ENCODE measurements at places on chromosomes 1 and 21. TPM values are rescaled to one million over a fixed set of nuclear protein-coding genes. Genes with fewer than 3 reads are reported as not detected.

The PRAMEF1 gene
- not detected for total RNA-seq

The NID1 gene
- total RNA-seq: 8.8 TPM

The PLEKHN1 gene
- total RNA-seq: 0.61 TPM

The FCRL6 gene
- not detected for total RNA-seq

The DRAXIN gene
- total RNA-seq: 0.05 TPM

DNA sequence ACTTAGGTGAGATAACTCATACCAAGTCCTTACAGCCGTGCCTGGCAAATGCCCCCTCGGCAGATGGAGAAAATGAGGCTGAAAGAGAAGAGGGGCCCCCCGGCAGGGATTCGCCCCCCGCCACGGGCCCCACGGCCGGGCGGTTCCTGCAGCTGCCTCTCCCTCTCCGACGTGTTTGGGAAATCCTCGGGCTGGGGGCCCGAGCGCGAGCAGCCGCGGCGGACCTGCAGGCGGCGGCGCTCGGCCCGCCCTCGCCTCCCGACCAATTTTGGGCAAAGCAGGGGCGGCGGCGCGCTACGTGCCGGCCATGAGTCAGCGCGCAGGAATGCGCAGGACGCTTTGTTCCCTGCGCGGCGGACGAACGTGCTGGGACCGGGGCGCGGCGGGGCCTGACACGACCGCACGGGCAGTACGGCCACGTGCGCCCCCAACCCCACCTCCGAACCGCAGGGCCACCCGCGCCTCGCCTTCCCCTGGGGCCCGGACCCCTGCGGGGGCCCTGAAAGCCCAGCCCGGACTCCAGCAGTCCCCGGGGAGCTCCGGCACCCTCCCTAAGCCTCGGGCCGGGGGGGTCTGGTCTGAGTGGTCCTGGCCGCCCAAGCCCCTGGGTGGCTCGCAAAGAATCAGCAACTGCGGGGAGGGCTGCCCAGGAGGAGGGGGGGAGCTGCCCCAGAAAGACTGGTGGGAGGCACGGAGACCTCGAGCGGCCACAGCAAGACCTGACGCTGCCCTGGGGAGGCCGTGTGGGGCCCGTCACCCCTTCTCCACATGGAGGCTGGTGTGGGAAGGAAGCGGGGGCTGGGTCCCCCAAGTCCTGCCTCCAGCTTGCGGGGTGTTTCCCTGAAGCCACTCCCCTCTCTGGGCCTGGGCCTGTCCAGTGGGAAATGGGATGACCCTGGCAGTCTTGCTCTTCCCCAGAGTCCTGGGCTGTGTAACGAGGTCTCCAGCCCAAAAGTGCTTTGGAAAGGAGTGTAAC is 11.9 kb upstream of the EDN2 start:
- DNase-seq: peak; percentile 80

- DNase-seq: no peak
Measured at GRCh38 chr1:152546704-152547103, 19.9 kb downstream of the LCE3E start.

- DNase-seq: no peak
Measured at GRCh38 chr1:7393136-7393535, 378.0 kb upstream of the VAMP3 start.

GRCh38 chr1:3275471-3276340 is 178.8 kb upstream of the ARHGEF16 start:
- DNase-seq: no peak

GRCh38 chr1:177307771-177308170 is 137.0 kb downstream of the BRINP2 start:
- no peak for DNase-seq

DNA sequence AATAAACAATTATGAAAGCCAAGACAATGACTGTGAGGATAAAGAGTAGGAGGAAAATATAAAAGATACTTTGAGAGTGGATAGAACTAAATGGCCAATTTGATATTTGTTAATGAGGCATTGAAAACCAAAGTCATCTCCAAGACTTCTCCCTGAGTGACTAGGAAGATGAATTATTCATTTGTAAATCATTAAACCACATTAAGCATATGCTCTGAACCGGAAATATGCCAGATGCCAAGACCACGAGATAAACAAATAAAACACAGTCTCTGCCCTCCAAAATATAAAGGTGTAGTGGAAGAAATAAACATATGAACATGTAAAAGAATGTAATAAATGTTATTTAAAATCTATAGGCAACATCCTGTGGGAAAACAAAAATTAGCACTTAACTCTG is 78.8 kb downstream of the MRPL39 start:
- no peak for DNase-seq

GRCh38 chr1:45669859-45670655 is 16.3 kb downstream of the GPBP1L1 start:
- DNase-seq: no peak

DNA sequence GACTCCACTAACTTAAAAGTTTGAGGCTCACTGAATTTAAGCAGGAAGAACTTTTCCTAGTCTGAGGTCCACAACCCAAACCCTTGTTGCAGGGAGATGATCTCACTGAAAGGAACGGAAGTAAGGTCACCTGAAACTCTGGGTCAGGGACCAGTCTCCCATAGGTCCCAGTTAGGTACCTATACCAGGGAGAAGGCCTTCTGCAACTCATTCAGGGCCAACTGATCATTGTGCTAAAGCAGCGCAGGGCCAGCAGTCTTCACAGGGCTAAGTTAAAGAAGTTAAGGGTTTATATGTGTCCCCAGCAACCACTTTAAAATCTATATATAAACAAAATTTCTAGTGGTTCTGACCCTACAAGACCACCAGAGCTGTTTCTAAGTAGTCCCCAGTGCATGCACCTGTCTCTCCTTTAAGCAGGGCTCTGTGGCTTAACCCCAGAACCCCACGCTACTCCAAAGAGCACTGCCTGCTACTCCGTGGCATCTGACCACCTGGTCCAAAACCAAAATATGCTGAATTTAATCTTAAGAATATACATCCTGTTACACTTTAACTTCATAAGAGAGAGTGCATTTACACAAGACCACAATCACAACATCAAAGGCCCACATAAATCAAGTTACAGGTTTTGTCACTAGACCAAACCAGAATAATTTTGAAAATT is 2.8 kb downstream of the SRSF10 start:
- no peak for DNase-seq

DNA sequence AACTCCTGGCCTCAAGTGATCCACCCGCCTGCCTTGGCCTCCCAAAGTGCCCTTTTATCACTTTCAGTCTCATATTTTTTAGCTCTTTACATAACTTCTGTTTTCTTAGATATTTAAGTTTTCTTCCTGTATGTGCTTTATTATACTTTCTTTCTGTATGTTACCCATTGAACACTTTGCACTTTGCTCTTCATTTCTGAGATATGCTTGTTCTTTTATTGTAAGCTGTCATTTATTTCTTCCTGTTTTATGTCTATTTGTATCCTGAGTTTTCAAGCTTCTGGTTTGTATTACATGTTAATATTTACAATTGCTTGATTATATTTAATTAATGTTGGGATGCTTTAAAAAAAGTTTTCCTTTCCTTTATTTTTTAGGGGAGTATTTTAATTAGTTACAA is 35.7 kb downstream of the ZSCAN20 start:
- DNase-seq: no peak

DNA sequence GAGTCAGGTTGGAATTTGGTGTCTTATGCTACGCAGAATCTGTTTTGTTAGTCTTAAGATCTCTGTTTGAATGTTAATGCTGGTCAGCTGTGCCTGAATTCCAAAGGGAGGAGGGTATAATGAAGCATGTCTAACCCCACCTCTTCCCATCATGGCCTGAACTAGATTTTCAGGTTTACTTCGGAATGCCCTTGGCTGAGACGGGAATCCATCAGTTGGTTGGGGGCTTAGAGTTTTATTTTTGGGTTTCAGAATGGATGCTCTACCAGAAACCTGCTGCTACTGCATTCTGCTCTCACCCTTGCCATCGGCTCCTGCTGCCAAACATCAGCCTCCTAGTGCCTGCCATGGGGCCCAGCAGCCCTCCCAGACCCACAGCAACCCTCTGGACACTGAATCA is 24.1 kb upstream of the ETV3 start:
- DNase-seq: no peak

DNA sequence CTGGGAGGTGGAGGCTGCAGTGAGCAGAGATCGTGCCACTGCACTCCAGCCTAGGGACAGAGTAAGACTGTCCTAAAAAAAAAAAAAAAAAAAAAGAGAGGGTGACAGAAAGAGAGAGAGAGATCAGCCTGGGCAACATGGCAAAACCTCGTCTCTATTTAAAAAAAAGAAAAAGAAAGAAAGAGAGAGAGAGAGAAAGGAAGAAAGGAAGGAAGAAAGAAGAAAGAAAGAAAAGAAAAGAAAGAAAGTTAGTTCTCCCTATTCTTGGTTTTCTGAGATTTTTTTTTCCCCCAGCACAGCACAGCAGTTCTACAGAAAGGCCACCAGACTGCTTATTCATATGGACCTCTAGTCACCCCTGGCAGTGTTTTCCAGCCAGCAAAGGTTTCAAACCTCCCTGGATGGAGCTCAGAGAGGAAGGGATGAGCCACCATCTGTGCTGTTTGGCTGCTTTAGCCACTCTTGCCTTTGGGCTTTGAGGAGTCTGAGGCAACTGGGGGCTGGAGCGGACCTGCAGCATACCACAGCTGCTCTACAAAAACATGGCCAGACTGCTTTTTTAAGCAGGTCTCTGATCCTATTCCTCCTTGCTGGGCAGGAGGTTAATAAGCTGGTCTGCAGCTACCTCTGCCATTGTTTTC is 10.6 kb downstream of the S100A6 start:
- DNase-seq: no peak

- no peak for DNase-seq
Measured at GRCh38 chr1:176617881-176618280, 154.9 kb downstream of the PAPPA2 start.

GRCh38 chr1:41726899-41727748 is 191.6 kb downstream of the HIVEP3 start:
- peak; percentile 38 for DNase-seq

- DNase-seq: no peak
Measured at GRCh38 chr1:227182012-227182411, 136.3 kb downstream of the CDC42BPA start.

DNA sequence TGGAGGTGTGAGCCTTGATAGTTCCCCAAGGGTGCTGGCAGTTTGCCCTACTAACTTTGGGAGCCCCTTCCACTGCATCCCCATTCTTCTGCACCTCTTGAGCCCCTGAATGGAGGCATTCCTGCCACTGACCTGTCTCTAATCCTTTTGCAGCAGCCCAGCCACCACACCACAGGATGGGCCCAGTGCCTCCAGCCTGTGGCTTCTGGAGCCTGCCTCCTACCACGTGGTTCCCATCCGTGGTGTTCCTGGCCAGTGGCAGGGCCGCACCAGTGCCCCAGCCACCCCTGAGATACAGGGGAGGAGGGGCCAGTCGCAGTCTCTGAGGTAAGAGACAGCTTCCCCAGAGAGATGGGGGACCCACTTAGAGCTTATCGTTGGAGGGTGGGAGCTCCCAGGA is 14.4 kb downstream of the INAVA start:
- DNase-seq: no peak

GRCh38 chr1:41240781-41241353 is 1.2 kb downstream of the SCMH1 start:
- DNase-seq: no peak

GRCh38 chr1:62391369-62391971 is 45.4 kb upstream of the USP1 start:
- peak; percentile 27 for DNase-seq

DNA sequence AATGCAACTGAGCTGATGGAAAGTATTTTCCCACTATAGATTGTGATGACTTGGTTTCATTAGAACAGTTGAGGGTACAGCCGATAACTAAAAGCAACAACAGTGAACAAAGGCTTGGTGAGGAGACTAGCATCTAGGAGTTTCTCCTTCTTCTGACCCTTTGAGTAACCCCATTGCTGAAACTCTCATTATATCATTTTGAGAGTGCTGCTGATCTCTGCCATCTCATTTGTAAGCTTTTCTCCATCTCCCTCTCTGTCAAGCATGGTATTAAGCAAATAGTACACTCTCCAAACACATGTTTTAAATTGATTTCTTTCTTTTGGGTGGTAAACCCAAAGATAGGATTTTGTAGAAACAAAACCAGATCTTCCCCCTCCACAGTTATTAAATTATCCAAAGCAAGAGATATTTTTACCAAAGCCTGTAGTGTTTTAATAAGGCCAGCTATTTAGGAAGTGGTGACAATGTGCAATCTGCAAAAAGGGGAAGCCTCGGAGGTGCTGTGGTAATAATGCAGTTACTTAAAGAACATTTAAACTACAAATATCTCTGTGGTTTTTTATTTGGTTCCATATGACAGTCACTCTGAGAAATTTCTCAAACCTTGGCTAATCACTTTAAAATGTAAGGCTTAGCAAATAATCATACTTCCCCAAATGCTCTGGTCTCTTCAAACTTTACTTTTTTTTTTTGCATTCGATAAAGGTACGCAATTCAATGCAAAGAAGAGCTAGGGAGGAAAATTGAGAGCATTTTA is 287.5 kb downstream of the HLX start:
- DNase-seq: no peak

DNA sequence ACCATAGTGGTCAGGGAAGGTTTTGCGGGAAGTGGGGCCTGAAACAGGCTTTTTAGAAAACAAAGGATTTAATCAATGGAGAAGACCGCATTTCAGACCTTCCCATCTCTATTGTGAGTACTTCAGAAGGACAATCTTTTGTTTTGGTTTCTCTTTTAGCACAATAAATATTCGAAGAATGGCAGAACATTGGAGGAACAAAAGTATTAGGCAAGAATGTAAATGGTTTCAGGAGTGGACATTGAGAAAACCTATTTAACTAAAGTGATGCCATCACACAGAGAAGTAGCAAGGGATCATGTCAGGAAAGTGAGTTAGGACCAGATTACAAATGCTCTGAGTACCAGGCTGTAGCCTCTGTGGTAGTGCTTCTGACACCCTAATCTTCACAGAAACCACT is 26.8 kb upstream of the UBE2U start:
- DNase-seq: no peak

GRCh38 chr1:94296018-94296417 is 58.6 kb upstream of the ARHGAP29 start:
- no peak for DNase-seq

- DNase-seq: no peak
Measured at GRCh38 chr1:61269602-61270001, 187.2 kb downstream of the NFIA start.

- no peak for DNase-seq
Measured at GRCh38 chr1:116739371-116740012, 14.7 kb upstream of the CD2 start.

GRCh38 chr1:32816676-32817158 is 441 bp downstream of the YARS1 start:
- DNase-seq: no peak

- no peak for DNase-seq
Measured at GRCh38 chr1:107009281-107009680, 47.2 kb upstream of the PRMT6 start.

DNA sequence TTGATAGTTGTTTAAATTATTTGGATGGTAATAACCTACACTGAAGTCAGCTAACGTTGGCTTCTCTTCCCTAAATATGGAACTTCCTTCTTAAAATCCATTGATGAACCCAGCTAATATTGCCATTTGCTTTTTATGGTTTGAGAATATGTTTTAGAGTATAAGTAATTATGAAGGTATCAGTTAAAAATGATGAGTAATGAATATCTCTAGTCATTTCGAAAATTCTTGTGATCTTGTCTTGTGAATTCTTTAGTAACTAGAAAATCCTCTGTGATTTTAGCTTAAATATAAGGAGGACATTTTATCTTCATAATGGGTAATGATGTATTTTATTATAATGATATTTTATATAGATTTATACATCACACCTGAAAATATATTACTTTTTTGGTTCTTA is 50.5 kb downstream of the ADGRL2 start:
- no peak for DNase-seq
